Stimulated activated CD8-positive, alpha-beta memory T cell treated with anti-CD3 and anti-CD28 coated beads, Interleukin-15, amount 100 ng/mL, for 24 hours (primary cell): ENCODE measurements at places on chromosomes 5 and 9.

DNA sequence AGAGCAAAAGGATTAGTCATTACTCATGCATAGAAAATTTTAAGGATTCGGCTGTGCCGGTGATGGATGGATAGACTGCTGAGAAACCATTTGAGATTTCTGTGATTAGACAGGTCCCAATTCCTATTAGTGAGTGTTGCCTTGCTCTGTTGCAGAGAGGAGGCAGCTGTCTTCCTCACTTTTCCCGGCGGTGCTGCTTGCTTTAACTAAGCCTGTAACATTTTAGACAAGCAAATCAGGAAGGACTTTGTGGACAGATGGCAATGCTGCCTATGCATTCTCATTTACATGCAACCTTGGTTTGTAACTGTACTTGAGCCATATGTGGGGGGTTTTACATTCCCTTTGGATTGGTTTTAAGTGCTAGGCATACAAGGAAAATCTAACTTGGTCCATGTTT lies 1176.3 kb downstream of the CDH18 start:
- DNase-seq: no peak

GRCh38 chr9:16398691-16399090 lies 471.8 kb downstream of the BNC2 start:
- DNase-seq: no peak

GRCh38 chr5:1910081-1910760 lies 27.5 kb upstream of the IRX4 start:
- DNase-seq: no peak

DNA sequence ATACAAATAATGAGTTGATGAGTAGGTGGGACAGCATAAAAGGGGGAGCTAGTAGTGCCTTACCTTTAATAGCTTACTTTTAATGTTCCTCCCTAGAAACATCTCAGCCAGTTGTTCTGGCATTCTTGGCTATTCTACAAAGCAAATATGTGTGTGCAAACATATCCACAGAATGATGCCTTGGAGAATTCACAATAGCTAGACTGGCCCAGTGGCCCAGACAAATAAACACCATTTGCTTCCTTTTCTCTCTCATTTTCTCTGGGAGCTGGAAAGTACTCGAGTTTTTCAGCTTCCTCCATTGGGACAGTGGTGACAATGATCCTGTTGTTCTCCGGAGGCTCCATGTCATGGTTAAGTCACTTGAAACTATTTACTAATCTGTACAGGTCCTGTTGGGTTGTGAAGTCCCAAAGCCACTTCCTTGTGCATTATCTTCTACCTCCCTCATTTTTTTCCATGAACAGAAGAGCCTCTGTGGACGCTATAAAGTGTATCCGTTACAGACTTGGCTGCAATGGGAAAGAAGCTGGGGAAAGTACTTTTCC lies 122.9 kb downstream of the DMAC1 start:
- DNase-seq: no peak

- no peak for DNase-seq
Observed at GRCh38 chr9:88258024-88258423, 119.7 kb upstream of the SPATA31C2 start.

GRCh38 chr5:14057289-14057688 lies 85.9 kb upstream of the TRIO start:
- no peak for DNase-seq

DNA sequence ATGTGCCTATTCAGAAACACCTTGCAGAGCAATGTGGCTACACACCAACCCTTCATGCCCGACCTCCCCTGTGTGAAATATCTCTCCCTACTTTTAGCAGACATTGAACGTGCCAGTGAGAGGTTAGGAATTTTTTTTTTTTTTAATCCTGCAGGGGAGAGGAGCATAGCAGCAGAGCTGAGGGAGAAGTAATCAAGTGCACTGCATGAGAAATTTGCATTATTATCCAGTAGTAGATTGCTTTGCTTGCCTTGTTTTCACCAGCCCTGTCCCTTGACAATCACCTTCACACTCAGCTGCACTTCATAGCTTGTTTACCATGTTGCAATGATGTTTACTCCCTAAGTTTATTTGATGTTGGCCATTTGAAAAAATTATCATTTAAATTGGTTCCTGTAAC lies 489.6 kb upstream of the ZNF608 start:
- no peak for DNase-seq

DNA sequence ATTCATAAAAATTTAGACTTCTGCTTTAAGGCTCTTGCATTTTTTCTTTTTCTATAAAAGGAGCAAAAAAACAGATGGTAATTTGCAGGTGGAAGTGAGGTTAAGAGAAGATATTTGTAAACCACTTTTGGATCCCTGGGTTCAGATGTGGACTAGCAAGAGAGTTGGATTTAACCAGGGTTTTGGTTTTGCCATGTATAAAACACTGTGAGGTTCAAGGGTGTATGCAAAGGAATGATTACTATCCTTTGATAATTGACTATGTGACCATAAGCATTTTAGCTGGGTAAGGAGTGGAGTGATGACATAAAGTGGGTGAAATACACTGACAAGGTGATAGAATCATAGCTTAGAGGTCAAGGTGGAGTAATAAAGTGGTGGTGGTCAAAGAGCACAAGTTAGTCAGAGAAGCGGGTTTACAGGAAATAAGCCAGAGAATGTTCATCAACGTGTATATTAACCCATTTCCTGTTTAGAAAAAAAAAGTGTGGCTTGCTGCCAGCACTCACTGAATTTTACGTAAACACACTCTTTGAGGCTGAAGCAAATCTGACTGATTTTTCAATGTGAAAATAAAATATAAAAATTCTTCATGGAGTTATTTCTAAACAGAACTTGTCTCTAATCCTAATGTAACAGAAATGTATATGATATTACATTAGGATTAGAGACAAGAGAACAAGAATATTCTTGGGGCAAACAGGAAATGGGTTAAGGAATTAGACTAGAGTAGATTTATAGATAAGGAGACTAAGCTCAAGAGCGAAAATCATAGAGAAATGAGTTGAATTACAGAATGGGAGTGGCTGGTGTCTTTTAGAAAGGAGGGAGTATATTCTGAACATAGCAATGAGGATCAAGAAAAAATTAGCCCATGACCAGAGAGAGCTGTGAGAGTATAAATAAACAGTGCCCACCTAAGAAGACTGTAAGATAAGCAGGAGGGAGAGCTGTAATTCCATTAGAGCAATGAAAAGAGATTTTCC lies 74.5 kb downstream of the CDKN2A start:
- DNase-seq: no peak

DNA sequence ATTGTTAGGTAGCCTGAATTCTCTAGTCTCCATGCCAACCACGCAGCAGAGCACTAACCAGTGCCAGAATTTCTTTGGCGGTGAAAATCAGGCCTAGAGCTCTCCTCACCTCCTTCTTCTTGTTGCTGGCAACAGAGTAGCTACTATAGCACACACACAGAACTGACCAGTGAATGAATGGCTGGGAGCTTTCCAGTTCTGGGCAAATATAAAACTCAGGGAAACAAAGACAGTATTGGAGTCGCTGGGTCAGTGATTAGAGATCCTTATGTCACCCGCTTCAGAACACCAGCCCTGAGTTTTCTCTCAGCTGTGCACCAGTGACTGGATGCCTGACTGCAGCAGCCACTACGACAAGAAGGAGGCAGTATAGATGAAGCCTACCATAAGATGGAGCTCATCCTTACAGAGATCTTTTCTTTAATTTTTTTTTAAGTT lies 26.9 kb upstream of the FEM1C start:
- no peak for DNase-seq

GRCh38 chr9:107036367-107036766 lies 173.4 kb downstream of the ZNF462 start:
- no peak for DNase-seq

DNA sequence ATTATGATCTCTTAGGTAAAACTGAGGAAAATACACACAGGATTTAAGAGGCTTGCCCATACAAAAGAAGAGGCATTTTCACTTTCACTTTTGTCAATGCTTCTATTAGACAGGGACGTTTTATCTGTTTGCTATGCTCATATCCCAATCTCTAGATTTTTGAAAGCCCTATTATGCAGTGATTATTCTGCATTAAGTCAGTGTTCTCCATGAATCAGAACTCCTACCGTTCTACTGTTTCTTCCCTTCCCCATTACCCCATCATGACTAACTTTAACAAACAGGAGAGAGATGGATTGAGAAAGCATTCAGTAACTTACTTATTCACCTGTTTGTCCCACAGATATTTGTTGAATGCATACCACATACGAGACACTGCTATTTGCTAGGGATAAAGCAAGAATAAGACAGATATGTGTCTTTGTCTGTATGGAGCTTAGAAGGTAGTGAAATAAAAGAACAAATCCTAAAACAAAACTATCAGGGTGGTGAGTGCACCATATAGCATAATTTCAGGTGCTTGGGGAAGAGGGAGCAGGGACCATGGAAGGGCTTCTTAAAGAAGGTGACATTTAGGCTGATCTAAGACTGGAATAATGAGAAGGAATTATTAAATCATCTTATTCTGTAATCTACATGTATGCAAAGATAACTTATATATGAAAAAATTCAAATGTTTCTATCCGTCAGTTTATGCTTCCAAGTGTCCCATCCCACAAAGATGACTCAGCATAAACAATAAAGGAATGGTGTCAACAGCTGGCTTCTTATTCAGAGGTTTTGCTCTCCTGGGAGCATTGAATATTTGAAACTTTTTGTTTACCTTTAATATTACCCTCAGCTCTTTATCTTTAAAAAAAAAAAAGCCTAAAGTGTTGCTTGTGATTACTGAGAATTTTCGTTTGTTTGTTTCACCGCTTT lies 328.1 kb downstream of the HINT1 start:
- DNase-seq: no peak

- no peak for DNase-seq
Observed at GRCh38 chr9:36443581-36443980, 43.5 kb upstream of the RNF38 start.

DNA sequence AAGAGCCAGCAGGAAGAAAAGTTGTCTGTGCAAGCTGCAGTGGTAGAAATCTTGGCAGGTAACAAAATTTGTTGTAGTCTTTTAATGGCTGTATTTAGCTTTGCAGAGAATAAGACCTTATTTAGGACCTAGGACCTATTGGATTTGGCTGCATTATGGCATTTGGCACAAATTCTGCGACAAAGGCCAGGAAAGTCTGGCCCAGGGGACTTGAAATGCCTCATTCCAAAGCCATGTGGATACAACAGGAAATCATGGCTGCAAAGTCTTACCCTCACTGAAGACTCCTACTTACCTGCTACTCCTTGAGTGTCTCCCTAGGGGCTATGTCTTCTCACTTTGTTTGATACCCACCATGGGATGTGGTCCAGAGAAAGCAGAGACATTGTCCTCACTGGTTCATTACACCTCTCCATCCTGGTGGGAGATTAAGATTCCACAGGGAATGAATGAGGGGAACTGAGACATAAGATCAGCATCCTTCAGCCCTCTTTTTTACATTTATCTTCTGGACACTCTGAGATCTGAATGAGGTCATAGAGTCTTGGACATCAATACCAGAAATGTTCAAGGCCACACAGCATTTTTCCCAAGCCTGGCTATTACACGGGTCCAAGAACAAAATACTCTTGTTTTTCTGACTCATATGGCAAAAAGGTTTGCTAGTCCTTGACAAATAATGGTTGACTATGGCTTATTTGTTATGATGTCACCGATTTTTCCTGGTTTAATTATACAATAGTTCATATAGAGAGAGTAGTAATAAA lies 119.4 kb downstream of the PDE8B start:
- DNase-seq: no peak

DNA sequence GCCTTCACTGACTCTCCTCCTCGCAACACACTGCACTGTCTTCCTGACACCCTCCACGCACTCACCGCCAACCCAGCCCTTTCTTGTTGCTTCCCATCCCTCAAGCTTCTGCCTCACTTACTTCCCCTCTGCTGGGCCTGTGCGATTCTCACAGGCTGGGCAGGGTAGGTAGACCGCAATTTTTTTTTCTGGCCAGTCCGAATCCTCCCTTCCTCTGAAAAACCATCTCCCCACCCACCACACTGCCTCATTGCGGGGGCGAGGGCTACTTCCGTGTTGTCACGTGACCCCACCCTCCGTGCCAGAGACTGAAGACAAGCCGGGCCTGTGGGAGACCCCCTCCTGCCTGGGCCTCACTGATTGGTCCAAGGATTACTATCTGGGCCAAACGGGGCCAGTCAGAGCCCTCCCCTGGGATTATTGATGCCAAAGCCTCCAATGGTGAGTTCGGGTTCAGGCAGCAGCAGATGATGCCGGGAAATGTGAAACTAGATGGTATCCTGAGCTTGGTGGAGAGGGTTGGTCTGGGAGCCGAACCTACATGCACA lies 73.1 kb downstream of the STK10 start:
- peak; percentile 50 for DNase-seq

DNA sequence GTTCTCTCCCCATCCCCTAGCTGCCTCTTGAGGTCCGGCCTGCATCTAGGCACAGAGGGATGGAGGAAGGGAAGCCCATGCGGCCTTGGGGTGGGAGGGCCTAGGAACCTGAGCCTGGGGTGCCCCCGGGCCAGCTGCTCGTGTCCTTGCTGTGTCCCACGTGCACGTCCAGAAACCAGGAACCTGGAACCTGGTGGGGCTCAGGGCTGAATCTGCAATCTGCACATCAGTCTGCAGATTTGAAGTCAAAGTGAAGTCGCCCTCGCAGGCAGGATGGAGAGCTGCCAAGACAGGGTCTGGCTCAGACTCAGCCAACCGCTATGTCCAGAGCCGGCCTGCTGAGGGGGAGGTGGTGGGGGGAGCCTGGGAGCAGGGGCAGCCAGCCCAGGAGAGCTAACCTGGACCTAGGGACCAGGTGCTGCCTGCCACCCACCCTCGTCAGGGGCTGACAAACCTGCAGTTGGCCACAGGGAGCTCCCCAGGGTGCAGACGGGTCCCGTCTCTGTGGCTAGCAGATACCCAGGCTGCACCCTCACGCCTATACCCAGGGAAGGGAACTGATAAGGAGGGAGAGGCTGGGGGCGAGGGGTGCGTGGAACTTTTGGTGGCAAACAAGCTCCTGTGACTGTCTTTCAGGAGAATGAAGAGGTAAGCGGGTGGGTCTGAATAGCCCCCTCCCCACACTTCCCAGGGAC lies 103.5 kb upstream of the SIMC1 start:
- no peak for DNase-seq
